ENCODE measurements at places on chromosomes 7 and 10.

- DNase-seq: no peak
These were observed 55.6 kb downstream of the GALNT11 start for GRCh38 chr7:152081088-152081487.

DNA sequence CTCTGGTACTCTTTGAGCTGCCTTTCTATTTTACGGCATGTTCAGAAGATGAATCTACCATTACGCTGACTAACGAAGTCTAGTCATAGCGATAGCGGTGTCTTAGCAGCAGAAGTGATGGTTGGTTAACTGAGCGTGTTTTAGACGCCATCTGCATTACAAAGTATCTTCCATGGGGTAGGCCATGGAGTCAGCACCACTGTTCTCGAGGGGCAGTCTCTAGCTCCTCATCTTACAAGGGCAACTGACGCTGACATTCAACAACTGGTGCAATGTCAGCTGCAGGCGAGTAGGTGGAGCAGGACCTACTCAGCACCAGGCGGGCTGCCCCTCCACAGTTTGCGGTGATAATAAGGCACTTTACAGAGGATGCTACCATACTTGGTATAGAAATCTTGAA lies 88.7 kb downstream of the ADARB2 start:
- no peak for DNase-seq

DNA sequence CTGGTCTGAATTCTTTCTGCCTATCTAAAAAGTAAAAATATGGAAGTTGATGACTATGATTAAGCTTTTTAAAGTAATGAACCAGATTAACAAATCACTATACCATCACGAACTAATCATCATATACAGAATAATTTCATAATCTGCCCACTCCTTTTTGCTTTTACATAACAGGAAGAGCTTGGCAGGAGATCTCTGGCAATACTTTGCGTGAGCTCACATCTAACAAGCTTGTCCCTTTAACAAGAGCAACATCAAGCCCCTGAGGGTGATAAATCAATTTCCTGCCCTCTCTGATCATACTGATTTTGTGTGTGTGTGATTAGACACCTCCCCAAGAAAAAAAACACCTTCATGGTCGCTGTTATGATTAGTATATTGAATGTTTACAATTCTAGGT lies 143.5 kb upstream of the ASAH2 start:
- DNase-seq: no peak

GRCh38 chr10:126910196-126910595 lies 5.0 kb downstream of the DOCK1 start:
- DNase-seq: no peak

- no peak for DNase-seq
These were observed 14.8 kb downstream of the PTPRE start for GRCh38 chr10:127921753-127922145.

GRCh38 chr7:151274396-151274795 lies 25.9 kb upstream of the SMARCD3 start:
- no peak for DNase-seq

DNA sequence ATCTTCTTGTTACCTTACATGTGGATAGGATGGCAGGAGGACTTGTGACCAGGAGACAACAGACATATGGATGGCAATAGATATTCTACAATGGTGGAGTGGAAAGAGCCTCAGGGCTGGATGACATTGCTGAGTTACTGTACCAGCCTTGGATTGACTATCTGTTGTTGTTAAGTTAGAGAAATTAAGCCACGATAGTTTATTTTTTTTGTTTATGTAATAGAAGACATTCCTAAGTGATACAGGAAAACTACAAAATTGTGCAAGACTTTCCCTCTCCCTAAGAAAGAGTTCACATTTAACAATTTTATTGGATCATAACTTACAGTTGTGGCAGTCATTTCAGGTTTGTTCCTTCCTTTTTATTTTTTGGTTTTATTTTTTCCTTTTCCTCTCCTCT lies 230.7 kb upstream of the CACNA2D1 start:
- DNase-seq: no peak

DNA sequence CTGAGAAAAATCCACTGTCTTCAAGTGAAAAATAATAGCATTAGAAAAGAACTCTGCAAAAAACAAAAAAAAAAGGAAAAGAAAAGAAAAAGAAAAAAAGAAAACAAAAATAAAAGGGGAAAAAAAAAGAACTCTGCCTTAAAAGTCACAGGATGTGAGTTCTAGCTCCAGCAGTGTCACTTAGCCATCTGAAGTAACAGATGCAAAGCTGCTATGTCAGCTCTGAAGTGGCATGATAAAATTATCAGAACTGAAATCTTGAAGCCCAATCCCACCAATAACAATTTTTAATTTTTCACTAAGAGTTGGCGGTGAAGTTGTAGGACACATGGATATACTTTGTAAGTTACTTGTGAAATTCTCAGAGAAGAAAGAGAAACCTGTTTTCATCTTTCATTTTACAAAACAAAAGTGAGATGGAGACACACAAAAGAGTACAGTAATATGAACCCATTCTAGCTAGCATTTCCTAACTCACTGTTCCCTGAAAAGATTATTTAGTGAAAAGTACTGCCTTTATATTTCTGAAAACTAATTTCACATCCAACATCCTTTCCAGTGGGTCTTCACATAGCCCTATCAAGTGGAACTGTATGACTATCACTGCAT lies 103.5 kb downstream of the ELAPOR2 start:
- DNase-seq: no peak

DNA sequence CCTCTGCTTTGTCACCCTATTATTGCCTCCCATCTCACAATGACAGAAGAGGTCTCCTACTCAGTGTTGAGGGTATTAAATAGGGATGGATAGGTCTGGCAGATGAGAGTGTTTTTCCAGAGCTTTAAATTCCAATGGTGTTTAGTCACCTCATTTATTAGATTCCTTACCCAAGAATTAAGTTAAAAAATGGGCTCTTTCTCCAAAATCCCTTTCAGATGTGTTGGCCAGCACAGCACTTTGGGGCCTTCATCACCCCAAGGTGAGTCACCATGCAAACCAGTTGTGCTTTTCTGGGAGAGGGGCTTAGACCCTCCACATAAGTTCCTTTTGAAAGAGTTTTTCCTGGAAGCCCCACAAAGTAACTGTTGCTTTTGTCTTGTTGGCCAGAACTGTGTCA lies 78.4 kb downstream of the CYP26A1 start:
- no peak for DNase-seq

DNA sequence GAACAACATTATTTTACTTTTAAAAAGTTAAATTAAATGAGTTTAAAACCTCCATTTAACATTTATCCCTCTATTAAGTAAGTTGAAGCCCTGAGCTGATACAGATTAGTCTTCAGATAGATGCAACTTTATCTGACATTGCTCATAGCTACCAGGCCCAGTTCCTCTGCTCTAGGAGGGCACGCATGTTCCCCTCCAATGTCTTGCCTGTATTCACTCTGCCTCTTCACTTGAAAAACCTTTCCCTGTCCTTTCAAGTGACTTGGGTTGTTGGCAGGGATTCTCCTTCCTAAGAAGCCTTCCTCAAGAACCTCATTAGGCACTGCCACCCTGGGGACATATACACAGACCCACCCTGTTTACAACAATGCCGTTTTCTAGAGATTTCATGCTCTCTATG lies 270.4 kb downstream of the RELN start:
- no peak for DNase-seq

DNA sequence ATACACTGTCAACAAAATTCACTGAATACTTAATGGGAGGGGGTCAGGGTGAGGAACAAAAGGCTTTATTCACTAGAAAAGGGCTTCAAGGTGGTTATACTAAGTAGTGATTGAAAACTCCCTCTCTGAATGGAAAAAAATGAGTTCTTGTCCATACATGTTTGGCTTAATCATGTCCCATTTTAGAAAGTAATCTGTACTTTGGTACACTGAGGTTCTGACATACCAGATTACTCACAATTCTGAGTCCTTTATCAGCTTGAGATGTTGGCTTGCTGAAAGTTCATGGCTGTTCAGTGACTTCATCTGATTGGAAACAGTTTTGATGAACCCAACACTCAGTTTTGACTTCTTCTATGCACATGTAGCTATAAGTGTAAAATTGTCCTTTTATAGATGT lies 12.8 kb upstream of the NOBOX start:
- DNase-seq: no peak

- DNase-seq: no peak
These were observed 86.2 kb upstream of the DYNC1I1 start for GRCh38 chr7:95686109-95686508.

GRCh38 chr7:149883452-149883861 lies 9.7 kb downstream of the ATP6V0E2 start:
- DNase-seq: peak; percentile 15

DNA sequence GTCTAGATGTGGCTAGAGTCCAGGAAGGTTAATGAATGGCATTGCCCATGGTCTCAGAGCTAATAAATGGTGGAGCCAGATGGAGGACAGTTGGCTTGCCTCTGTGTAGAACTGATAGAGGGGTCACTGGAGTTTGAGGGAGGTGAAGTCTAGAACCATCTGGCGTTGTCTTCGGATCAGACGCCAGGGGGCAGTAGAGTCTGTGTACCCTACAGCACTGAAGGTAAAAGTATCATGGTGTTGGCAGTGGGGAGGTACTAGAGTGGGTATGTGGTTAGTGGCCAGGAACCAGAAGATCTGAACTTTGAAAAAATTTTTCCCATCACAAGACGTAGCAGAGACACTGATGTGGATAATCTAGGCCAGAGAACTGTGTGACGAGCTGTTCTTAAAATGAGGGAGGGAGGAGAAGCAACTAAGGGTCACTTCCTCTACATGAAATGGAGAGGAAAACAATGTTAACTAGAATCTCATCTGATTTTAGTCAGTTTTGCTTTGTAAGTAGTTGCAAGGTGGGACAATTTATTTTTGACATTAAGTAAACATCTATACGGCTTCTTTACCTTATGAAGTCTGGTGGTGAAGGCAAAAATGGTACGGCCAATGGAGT lies 227.9 kb upstream of the PRSS58 start:
- no peak for DNase-seq

DNA sequence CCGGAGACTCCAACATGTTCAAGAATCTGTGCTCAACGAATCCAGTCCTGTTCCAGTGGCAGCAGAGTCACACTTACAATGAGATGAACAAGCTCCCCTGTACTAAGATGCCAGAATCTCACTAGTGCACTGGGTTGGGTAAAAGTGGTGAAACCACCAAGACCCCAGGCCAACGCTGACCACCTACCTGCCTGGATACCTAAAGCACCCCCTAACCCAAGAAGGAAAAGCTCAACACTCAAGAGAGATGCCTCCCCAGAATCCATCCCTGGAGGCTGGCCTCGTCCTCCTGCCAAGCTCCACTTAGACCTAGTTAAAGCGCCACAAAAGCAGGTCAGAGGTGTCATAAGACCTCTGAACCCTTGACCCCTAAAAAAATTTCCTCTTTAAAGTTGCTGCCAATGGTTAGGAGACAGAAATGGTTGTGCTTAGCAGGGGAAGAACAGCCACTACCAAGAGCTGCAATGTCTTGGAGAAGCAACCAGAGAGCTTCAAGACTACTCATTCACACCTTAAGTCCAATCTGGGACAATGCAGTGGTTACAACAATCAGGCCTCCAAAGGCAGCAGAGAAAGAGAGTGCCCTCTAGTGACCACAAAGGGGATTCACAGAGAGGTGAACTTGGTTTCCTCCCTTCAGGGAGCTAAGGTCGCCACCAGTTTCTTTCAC lies 94.6 kb upstream of the MACROH2A2 start:
- DNase-seq: peak; percentile 5

DNA sequence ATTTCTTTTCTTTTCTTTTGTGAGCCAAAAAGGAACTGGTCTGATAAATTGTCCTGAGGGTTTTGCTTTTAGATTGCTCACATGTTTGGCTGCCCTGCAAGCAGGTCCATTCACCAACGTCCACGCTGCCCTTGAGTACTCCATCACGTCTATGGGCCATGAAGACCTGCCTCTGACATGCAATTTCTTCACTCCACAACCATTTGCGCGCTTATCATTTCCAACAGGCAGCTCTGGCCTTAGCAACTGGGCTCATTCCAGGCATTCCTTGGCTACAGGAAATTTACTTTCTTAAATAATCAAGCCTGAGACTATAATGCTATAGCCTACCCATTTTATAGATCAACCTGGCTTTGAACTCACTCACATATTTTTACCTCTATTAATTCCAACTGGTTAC lies 408.3 kb upstream of the C7orf33 start:
- DNase-seq: no peak

DNA sequence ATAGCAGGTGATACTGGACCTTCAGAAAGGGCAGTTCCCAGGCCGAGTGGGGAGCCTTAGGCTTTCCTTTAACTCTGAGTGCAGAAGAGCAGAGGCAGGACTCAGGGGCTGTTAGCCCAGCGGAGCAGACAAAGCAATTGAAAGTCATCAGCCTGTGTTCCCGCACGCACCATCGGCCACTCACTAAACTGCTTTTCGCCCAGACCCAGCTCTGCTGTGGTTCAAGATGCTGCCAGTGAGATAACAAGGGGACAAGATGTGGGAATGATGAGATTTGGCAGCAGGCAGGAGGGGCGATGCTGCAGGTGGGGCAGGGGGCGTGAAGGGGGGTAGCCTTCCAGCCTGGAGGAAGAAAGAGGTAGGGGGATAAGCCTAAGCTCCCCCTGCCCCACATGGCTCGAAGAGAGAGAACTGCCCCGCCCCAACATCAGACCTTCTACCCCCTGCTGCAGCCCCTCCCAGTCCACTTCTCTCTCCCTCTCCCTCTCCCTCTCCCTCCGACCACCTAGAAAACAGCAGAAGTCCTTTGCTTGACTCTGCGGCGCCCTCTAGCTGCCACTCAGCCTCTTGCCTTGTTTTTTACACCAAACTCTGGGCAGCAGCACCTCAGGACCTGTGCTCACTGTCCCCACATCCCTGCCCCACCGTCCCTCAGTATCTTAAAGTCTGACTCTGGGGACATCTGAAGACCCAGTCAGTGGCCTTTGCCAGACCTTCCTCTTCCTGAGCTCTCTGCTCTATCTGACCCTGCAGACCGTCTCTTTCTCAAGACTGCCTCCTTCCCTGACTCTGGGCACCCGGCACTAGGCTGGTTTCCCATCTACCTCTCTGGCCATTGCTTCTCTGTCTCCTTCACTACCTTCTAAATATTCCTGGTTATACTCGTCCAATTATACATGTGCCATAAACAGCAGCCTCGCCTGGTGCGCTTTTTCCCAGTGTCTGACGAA lies 110.5 kb downstream of the C10orf105 start:
- peak; percentile 15 for DNase-seq

- DNase-seq: peak; percentile 71
These were observed at the start of gene EPHA1 for GRCh38 chr7:143408686-143409561. Gene EPHA1, minus strand, starts transcription at chr7:143408856. Its CDS starts 51 bp downstream, at chr7:143408805.

DNA sequence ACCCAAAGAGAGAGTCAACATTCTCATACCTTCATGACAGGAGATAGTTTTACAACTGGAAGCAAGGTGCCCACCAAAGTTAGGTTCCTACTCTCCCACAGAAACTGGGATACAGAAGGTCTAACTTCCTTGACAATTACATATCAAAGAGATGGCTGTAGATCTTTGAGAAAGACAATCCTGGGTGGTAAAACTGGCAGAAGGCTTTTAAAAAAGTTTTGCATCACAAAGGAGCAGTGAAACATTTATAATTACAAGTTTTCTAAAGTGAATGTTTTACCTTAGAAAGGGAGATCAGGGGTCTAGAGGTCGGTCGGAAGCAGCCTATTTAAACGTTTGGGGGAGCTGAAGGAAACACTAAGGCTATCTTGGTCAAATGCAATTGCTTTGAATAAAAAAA lies 166.6 kb upstream of the STEAP1 start:
- DNase-seq: no peak

GRCh38 chr10:112203328-112204076 lies 19.9 kb upstream of the GPAM start:
- DNase-seq: no peak
